ENCODE measurements at places on chromosomes 3 and 15.

GRCh38 chr15:66850078-66850991 lies 148.3 kb downstream of the SMAD6 start:
- no peak for DNase-seq

DNA sequence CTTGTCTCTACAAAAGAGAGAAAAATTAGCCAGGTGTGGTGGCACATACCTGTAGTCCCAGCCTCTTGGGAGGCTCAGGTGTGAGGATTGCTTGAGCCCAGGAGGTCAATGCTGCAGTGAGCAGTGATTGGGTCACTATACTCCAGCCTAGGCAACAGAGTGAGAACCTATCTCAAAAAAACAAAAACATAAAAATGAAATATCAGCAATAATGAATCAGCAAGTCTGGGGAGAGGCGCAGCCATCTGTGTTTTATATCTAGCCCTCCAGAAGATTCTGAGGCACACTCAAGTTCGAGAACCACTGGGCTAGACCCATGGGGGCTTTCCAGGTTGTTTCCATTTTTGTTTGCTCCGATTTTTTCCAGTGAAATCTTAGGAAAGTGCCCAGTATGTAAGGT lies 88.1 kb upstream of the BCL6 start:
- no peak for DNase-seq

DNA sequence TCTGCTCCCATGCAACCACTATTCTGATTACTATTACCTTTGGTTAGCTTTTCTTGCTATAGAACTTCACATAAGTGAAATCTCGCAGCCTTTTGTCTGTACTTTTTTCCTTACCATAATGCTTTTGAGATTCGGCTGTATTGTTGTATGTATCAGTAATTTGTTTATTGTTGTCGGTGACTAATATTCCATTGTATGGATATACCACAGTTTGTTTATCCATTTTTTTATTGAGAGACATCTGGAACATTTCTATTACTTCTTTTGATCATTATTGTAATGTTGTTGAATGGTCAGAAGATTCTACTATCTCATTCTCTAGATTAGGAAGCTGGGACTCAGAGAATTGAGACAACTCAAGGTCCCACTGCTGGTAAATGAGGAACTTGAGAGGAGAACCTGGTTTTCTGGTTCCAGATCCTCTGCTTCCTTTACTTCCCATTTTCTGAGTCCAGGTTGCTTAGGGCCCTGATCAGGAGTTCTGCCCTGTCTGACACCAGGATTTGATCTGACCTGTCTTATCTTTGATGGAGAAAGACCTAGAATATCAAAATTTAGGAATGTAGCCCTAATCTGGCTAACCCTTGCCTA lies 18.2 kb upstream of the SPTSSB start:
- DNase-seq, result no peak

GRCh38 chr3:168885028-168885427 lies 778.5 kb downstream of the MECOM start:
- no peak for DNase-seq

DNA sequence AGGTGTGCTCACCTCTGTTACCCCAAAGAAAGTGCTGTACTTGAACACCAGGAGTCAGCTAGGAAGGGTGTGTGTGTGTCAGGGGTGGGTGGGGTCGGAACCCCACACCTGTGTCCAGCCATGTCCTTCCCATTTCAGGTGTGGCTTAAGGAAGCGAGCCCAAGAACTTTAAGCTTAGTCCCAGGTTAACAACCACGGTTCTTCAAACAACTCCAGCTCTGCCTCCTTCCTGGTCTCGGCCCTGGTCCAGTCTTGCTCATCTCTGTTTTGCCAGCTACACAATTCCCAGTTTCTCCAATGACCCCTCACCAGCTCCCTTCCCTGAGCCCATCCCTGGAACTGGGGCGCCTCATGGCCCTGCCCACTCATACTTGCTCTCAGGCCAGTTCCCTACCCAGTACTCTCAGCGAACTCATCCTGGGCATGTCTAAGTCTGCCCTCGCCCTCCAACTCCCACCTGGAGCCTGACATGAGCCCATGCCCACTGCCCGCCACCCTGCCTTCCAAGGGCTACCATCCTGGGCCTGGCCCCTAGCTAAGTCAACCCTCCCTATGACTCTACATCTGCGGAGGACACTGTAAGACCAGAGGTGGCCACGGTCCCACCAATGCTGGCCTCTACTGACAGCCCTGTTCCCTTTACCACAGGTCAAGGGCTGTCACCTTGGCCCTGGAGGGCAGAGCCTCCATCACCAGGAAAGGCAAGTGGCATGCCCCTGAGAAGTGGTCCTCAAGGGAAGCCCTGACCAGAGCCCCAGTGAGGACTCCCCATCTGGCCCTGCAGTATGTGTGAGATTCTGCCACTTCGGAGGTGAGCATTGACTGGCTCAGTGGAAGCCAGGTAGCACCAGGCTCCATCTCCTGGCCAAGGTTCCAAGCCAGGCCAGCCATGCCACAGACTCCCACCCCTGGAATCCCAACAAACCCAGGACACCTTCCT lies 9.2 kb downstream of the POC1A start:
- no peak for DNase-seq

- DNase-seq, result no peak
Observed at GRCh38 chr3:67064105-67064504, 66.0 kb downstream of the KBTBD8 start.

DNA sequence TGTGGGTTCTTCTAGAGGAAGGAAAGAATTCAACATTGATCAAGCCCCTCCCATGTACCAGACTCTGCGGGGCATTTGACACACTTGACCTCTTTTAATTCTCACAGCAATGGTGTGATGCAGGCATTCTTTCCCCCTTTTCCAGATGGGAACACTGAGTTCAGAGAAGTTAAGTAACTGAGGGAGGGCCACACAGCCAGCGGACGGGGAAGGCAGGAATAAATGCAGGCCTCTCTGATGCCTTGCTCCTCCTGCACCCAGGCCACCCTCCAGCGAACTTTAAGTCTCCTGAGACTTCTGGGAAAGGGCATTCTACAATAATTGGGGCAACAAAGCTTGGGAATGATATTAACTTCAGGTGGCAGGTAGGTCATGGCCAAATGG lies 227.4 kb downstream of the UACA start:
- no peak for DNase-seq

- no peak for DNase-seq
Observed at GRCh38 chr3:195209847-195210265, 61.1 kb downstream of the XXYLT1 start.

- DNase-seq, result no peak
Observed at GRCh38 chr3:56857178-56857577, 55.4 kb upstream of the ARHGEF3 start.

DNA sequence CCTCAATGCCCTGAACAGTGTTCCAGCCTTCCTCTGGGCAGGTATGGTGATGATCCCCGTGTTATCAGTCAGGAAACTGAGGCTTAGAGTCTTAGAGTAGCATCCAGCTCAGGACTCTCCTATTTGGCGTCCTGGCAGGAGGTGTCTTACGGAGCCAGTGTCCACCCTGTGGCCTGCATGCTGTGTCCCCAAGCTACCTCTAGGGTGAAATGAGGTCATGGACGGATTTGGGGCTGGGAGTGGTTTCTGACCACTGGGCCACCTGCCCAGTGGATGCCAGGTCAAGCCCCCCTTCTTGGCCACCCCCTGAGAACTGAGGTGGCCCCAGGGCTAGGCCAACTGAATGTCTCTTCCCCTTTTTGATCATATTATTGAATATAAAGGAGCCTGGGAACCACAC lies 27.2 kb upstream of the SLC6A6 start:
- DNase-seq, result no peak
